ENCODE measurements at places on chromosomes 7 and 10.
A peak's percentile ranks its signal among the peaks of the same experiment; 100 is the strongest.

DNA sequence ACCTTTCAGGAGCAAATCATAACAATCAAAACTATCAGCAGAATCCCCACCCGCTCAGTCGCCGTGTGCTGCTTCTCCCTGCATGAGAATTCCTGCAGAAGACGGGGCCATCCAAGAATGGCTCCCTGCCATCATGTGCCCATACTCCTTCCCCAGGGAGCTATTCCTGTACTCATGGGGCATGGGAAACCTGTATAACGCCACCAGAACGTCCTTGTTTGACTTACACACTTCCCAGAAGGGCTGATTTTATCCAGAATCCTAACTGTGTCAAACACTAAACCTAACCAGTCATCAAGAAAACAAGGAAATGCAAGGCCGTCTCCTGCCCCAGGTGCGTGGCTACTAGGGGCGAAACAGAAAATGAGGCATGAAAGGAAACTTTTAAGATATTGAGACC is 16.0 kb downstream of the DIP2C start:
- no peak for DNase-seq

DNA sequence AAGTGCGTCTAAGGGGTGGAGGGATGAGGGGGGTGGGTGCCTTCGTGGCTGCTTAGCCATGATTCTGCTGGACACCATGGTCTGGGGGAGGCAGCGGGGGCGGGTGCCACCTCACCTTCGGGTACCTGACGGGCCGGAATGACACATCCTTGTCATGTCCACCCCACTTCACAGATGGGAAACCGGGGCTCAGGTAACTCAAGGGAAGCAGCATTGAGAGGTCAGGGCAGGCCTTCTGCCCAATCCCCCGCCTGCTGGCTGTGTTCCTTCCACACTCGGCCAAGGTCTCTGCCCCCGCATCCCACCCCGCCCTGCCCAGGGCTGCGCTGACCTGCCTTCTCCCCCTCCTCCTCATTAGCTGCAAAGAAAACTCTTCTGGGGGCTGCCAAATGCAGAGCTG is 598.0 kb downstream of the PTPRN2 start:
- DNase-seq, result no peak

- no peak for DNase-seq
These were observed 32.9 kb upstream of the KMT2E start for GRCh38 chr7:104980841-104981671.

GRCh38 chr10:55897490-55897921 is 463.6 kb downstream of the ZWINT start:
- no peak for DNase-seq

DNA sequence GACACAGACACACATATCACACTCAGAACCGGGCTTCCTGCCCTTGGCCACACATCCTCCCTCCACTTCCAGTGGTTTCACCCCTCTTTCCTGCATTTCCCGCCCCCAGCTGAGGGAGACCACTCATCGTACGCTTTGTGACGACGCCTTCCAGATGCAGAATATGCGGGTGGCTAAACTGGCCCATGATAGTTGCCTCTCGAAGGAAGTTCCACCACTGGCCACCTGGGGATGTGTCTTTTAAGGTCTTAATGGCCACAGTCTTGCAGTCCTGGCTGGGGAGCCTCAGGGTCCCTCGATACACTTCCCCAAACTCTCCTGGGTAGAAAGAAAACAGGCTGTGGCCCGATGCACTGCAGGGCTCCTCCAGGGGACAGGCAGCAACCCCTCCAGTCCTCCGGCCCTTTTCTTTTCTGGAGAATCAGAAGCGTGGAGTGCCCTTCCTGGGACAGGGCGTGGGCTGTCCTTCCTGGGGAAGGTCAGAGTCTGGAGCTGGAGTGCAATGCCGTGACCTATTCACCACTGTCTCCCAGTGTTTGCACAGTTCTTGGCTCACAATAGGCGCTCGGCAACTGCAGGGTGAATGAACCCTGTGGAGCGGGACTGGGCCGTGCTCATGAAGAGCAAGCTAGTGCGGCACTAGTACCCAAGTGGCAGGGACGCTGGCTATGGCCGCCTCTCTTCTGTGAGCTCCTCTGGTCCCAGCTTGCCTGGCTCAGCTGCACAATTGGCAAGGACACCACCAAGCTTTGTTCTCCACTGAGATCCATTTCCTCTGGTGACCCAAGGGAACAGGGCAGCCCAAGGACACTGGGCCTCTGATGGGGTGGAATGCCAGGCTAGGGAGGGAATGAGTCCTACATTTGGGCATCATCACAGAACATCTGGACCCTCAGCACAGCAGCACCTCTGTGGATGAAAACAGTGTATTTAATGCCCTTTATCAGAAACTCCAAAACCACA is 13.2 kb downstream of the EPHA1 start:
- DNase-seq, result no peak

DNA sequence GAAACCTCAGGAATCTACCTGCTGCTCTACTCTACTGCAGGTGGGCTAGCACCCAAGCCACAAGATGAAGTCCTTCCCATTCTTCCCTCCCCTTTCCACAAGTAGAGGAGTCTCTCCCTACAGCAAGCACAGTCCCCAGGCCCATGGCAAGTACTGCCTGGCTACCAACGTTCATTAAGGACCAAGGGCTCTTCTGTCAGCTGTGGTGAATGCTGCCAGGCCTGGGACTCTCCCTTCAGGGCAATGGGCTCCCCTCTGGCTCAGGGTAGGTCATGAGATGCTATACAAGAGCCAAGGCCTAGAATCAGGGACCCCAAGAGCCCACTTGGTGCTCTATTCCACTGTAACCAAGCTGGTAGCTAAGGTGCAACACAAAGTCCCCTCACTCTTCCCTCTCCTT is 39.8 kb downstream of the SNX13 start:
- DNase-seq, result no peak

DNA sequence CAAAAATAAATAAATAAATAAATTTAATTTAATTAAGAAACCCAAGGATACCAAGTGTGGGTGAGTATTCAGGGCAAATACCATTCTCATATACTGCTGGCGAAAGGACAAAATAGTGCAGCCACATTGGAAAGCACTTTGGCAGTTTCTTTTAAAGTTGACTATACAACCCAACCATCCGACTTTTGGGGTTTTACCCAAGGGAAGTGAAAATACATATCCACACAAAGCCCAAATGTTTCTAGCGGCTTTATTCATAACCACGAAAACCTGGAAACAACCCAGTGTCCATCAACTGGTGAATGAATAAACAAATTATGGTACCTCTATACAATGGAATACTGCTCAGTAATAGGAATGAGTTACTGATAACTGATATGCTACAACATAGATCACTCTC is 36.2 kb upstream of the OGDHL start:
- DNase-seq, result no peak

- no peak for DNase-seq
These were observed 510.1 kb upstream of the AUTS2 start for GRCh38 chr7:69088185-69088584.

GRCh38 chr10:117531371-117532002 is 11.1 kb upstream of the EMX2 start:
- DNase-seq, result no peak

DNA sequence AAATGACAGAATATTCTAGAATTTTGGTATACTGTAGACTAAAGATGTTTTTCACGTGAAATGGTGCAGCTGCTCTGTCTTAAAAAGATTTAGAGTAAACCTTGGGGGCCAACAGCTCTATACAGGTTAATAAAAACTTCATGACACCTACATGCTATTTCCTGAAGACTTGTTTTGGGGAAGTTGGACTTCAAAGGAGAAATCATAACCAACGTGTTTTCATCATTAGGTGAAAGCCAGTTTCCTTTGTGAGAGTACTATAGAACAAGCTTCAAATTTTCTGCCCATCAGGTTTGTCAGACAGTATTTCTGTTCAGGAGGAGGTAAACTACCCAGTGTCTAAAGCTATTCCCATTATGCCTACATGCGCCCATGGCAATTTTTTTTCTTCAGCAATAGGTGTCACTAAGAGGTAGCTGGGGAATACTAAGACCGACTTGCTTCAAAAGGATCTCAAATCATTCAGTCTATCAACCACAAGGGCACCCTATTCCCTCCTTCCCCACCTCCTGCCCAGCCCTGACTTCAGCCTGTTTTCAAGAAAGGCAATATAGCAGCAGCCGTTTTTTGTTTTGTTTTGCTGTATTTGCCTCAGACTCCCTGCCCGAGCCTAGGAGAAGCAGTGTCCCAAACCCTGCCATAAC is 237.3 kb upstream of the SP8 start:
- DNase-seq, result no peak

- peak; percentile 3 for DNase-seq
These were observed 180.5 kb downstream of the ZNF365 start for GRCh38 chr10:62554632-62555199.

GRCh38 chr7:90210475-90210874 is 1.1 kb upstream of the STEAP2 start:
- DNase-seq, result no peak

- peak; percentile 67 for DNase-seq
These were observed 1.6 kb downstream of the HOXA3 start for GRCh38 chr7:27150568-27151340.

GRCh38 chr10:78588194-78588811 is 480.5 kb upstream of the ZMIZ1 start:
- no peak for DNase-seq

DNA sequence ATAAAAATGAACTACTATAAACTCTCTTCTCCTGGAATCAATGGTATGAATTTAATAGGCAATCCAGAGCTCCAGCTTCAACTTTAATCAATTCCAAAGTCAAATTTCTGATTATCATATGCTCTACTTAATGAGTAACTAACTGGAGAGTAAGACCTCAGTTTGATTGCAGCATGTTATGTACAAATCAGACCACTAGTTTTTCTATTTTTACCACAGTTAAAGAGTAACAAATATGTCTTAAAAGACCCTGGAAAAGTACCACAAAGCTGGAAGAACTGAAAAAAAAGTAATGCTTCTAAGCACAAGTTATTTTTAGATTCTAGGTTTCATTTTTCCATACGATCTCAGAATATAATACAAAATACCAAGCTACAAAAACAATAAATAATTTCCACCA is 56.0 kb upstream of the TNKS2 start:
- DNase-seq, result no peak

- DNase-seq, result no peak
These were observed 304.1 kb upstream of the COBL start for GRCh38 chr7:51620706-51621105.

GRCh38 chr7:105806592-105807447 is 69.6 kb downstream of the ATXN7L1 start:
- peak; percentile 49 for DNase-seq

DNA sequence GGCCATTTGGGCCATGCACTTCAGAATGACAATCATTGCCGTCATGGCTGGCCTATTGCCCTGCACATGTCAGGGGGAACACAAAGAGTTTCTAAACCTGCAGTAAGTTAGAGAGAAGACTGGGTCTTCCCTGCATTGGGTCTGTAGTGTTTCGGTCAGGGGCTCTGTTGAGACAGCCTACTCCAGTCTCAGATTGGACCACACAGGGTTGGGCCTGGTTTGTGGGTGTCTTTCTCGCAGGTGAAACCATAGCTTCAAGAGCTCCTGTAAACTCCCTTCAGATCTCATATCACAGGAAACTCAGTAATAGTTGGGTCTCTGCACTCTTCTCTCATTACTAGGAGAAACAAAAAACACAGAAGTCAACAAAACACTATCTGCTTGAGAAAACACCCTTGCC is 7.3 kb upstream of the TARP start:
- DNase-seq, result no peak

GRCh38 chr7:115613836-115614235 is 416.7 kb downstream of the TFEC start:
- DNase-seq, result no peak

DNA sequence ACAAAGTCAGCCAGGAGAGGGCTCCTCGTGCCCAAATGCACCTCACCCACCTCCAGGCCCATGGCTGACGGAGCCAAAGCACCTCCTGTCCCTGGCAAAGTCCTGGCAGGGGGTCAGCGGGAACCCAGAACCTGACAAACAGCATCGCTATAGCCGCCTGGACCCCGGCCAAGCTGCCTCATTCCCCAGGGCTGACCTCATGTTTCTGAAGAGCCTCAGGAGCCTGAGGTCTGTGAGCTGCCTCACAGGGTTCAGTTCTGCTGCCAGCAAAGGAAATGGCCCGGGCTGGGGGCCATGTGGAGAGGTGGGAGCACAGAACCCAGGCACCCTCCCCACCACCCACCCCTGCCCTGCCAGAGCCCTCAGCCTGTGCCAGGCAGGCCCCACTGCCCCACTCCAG is 4.2 kb upstream of the NANOS1 start:
- DNase-seq, result no peak

DNA sequence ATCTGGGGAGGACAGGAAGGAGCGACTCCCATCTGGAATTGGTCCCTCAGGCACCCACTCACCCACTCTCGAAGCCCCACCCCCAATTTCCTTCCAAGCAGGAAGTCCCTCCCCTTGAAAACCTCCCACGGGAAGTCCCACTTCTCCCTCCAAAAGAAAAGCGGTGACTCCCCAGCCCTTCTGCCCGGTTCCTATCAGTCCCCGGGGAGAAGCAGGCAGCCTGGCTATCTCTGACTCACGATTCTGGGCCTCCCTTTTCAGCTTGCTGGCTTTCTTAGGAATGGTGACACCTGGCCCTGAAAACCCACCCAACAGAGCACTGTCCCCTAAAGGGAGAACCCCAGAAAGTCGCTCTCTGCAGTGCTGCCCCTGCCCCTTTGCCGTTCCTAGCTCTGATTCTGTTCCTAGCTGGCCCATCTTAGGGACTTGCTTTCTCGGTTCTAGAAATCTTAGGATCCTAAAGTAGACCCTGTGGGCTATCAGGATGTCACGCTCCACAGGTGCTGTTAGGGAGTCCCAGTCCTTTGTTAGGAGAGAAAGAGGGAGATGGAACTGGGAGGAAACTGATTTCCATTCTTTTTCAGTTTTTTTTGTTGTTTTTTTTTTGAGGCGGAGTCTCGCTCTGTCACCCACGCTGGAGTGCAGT is 6.0 kb downstream of the TSC22D4 start:
- no peak for DNase-seq

DNA sequence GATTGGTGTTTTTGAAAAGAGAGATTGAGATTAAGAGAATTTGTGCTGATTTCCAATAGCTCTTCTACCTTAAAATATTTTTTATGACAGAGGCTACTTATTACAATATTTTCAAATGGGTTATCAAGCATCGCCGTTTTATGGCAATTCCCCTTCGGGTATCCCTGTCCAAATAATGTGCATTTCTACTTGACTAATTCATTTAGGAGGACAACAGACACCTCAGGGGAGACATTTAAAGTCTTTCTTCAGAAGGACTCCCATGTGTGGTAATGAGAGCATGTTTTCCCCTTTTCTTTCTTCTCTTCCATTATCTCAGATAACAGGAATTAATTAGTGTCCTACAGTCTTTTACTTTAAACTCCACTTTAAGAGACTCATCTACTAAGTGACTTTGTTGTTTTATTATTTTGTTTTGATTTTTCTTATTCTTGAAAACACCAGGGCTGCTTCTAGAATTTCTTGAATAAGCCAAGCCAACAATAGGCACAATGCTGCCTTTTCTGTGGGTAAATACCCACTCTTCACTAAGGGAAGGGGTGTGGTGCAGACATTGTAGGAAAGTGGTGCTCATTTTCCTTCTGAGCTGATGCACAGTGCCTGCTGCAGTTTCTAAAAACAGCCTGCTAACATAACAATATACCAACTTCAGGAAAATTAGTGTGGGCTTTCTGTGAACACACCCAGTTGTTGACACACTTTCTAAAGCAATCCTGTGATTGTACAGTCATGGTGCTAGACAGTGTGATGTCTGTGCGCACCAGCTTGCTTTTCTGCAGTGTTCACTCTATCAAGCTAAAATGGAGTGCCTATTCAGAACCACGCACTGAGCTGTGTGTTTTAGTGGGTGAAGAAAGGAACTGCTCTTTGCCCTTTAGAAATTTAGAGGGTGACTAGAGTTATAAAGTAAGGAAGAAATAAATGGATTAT is 597.7 kb downstream of the NRG3 start:
- no peak for DNase-seq

- DNase-seq, result no peak
These were observed 77.4 kb downstream of the SEMA3C start for GRCh38 chr7:80841423-80841955.
